ENCODE measurements at places on chromosomes 12 and 14.

GRCh38 chr14:55071870-55072640 lies 20.6 kb downstream of the MAPK1IP1L start:
- peak; percentile 11 for DNase-seq

DNA sequence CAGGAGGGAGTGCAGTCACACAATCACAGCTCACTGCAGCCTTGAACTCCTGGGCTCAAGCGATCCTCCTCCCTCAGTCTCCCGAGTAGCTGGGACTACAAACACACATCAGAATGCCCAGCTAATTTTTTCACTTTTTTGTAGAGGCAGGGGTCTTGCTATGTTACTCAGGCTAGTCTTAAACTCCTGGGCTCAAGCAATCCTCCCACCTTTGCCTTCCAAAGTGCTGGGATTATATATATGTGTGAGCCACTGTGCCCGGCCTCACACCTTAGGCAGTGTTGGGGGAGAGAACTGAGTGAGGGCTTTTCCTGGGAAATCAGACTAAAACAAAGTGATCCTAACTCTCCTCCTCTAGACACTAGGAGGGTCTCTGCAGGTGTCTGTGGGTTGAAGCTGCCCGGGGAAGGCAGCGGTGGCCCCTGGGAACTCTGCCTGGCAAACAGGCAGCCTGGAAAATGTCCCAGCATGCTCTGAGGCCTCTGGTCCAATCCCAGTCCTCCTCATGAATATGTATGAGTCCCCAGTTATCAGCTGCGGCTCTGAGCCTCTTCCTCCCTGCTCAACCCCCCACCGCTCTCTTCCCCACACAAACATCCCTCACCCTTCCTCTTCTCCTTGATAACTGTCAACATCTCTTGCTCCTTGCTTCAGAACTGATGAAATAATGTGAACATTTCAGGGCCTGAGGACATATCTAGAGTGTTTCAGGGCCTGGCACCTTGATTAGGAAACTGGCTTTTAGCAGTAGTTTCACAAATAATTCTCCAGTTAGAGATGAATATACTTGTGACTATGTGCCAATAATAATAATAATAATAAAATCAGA lies 7.9 kb upstream of the NAA25 start:
- no peak for DNase-seq

GRCh38 chr12:93921521-93921920 lies 226.9 kb upstream of the PLXNC1 start:
- no peak for DNase-seq

DNA sequence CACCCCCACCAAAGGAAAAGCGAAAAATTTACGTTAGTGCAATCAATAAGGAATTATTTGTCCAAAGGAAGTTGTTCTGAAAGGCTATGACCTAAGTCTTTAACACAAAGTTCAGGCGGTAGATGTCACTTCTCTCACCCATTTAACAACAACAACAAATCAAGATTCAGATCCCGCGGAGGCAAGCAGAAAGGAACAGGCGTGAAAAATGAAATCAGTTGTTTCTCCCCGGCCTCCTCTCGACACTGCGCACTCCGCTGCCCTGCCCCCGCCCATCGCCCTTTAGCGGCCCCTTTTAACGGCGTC lies 1.4 kb downstream of the DENND5B start:
- DNase-seq, result no peak

GRCh38 chr12:116924558-116925453 lies 14.1 kb downstream of the FBXW8 start:
- DNase-seq, result peak; percentile 53

DNA sequence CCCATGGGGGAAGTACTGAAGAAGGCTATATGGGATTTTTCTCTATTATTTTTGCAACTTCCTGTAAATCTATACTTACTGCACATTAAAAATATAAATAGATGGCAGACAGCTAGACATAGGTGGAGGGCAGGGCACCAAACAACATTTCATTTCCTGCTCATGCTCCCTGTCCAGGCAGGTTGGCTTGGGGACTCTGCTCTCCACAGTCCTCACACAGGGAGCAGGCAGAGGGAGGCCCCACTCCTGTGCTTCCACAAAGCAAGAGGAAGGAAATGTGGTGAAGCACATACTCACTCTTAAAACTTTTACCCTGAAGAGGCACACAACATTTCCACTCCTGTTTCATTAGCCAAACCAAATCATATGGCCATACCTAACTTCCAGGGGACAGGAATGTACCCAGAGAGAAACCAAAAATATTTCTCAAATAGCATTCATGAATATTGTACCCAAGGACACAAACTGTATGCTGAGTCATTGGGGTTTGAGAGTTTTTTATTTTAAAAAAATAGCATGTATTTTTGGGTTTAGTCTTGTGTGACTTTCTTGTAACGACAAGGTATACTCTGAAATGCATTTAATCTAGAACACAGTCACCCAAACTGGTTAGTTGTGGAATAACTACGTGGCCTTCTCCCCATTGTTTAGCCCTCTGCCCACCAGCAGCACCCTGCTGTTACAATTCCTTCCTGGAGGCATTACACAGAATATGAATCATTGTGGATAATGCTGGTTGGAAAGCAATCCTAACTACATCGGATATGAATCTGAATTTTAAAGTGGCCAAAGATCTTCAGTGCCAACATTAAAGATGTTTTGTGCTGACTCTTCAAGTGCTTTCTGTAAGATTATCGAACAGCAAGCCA lies 40.9 kb downstream of the RTN1 start:
- no peak for DNase-seq

GRCh38 chr12:95942101-95942523 lies 302 bp downstream of the CCDC38 start:
- DNase-seq, result no peak

Data from T-helper 22 cell (primary cell).